ENCODE measurements at places on chromosomes 4 and X.

GRCh38 chr4:100869276-100869675 lies 351.5 kb upstream of the EMCN start:
- DNase-seq, result no peak

DNA sequence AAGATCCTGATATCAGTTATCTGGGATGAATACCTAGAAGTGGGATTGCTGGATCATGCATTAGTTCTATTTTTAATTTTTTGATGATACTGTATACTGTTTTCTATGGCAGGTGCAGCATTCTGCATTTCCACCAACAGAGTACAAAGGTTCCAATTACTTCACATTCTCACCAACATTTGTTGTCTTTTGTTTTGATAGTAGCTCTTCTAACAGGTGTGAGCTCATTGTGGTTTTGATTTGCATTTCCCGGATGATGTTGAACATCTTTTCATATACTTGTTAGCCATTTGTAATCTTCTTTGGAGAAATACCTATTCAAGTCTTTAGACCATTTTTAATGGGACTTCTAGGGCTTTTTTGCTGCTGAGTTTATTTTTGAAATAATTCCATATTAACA lies 139.2 kb upstream of the AMOT start:
- no peak for DNase-seq

DNA sequence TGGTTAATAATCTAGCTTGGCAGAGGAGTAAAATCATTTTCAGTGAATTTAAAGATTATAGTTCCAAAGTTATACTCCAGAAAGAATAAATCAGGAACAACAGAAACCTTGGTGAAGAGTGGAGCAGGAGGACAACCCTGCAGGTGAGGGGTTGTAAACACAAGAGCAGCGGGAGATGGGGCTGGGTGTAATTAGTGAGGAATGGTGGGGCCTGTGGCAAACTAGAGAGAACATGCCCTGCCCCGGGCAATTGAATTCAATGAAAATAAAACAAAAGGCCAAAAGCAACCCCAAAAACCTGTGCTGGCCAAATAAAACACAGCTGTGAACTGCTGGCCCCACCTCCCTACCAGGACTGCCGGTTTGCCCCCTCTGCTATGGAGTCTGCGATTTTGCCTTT lies 325.2 kb downstream of the NR3C2 start:
- DNase-seq, result no peak

GRCh38 chr4:37095925-37096324 lies 148.6 kb upstream of the NWD2 start:
- no peak for DNase-seq

DNA sequence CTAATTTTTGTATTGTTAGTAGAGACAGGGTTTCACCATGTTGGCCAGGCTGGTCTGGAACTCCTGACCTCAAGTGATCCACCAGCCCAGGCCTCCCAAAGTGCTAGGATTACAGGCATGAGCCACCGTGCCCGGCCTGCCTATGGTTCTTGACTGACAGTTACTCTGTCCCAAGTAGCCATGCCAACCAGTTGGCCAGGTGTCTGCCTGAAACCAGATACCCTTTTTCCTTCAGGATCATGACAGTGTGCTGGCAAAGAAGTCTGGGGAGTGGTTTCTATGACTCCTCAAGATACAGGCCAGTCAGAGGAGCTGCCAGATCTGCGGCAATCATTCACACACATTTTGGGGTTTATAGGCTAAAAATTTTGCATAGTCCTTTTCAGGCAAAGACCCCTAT lies 1.7 kb upstream of the LAS1L start:
- DNase-seq, result no peak

DNA sequence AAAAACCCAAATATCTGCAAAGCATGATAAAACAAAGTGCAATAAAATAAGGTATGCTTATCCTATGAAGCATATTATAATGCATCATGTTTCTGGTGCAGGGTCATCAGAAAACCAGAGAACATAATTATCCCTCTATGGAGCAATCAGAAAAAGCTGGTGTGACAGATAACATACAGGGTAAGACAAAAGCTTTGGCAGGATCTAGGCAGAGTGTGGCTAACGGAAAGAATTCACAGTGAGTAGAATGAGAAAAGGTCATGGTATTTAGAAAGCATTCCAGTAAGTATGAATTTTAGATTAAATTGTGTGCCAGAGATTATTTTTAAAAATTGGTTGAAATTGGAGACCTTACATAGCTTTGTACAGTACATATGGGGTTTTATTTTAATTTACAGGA lies 29.0 kb upstream of the UGT2B4 start:
- no peak for DNase-seq

DNA sequence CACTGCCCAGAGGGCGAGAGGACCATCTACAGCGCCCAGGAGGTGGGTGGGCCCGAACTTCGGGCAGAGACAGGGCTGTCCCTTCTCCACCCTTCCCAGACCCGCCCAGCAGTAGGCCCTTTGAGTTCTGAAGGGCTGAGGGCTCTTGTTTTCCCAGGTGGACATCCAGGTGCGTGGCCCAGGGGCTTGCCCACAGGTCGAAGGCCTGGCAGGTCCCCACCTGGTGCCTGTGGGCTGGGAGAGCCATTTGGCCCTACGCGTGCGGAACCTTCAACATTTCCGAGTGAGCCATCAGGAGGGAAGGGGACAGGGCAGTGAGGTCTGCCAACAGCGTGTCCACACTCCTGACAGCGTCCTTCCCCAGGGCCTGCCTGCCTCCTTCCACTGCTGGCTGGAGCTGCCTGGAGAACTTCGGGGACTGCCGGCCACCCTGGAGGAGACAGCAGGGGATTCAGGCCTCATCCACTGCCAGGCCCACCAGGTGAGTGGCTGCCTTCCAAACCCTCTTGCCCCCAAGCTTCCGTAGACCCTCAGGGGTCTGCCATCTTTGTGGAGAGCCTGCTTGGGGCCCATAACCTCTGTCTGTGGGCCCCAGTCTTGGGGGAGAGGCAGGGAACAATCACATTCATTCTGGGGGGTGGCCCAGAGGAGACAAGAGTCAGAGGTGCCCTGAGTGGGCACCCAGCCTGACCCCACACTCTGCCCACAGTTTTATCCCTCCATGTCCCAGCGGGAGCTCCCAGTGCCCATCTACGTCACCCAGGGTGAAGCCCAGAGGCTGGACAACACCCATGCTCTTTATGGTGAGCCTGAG lies 6.8 kb downstream of the PLXNB3 start:
- peak; percentile 6 for DNase-seq

GRCh38 chr4:159010563-159011260 lies 92.2 kb upstream of the RAPGEF2 start:
- DNase-seq, result no peak

- DNase-seq, result no peak
Observed at GRCh38 chr4:123819362-123820035, 422.9 kb downstream of the SPRY1 start.

DNA sequence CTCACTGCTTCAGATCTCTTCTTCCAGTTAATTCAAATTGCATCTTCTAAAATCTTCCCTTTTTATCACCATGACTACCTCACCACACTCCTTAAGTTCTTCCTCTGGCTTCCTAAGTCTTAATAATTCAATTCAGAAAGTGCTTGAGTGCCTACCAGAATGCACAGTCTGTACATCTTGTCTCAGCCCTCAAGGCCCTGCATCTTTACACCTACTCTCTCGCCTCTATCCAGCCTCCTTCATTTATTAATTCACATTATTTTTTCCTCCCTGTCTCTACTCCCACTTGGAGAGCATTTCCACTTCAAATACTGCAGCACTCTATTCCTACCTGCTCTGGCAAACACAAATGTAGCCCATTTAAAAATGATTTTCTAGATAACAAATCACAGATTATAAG lies 90.5 kb downstream of the MAPK10 start:
- no peak for DNase-seq

DNA sequence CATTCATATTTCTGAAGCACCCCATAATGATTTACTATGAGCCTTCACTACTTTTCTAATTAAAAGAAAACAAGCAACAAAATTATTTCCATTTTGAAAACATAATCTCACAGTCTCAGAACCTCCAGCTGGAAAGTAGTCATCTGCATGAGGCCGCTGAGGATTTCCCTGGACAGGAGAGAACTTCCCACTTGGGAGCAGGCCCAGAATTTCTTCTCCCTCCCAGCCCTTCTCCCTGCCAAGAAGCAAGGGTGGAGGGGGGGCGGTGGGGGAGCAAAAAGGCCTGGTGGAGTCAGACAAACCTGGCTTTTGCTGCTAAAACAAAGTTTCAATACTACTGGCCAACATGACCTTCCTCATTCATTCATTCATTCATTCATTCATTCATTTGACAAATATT lies 167.3 kb downstream of the PJA1 start:
- no peak for DNase-seq

DNA sequence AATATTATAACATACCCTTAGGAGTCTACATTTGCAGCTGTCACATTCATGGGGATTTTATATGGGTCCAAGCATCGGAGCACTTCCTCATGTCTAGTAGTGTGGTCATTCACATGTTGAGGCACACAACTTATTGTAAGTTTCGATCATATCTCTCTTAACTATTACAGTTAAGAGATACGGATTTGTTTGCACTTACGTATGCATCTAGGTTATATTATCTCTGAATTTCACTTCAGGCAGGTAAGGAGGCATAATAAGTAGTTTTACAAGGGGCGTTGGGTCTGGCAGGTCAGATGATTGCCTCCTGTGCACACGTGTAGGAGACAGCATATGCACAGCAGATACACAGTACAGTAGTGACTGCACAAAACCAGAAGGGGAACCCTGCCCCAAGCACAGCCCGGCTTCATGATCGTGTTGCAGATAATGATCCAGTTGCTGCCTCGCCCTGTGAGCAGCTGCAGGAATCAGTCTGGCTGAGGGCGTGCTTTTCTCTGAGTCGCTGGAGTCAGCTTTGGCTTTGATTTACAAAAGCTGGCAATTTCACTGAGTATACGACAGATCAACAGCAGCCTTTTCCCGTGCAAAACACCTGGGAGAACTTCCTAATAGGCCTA lies 302.9 kb upstream of the GATB start:
- no peak for DNase-seq

- DNase-seq, result no peak
Observed at GRCh38 chrX:67693928-67694327, 150.1 kb downstream of the AR start.

DNA sequence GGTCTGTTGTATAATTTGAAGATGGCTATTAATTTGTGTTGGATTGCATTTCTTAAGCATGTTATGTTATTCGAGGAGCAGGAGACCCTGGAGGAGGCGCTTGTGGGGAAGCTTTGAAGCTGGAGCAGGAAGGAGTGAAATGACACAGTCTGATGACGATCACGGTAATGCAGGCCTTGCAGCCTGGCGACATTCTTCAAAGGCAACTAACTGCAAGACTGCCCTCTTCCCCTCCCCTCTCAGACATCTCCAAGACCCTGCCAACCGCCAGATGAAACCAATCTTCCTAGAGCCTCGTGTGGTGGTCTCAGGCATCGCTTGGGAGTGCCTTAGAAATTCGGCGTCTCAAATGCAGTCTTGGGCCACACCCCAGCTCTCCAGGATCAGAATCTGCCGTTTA lies 16.1 kb downstream of the CLCN4 start:
- DNase-seq, result no peak

GRCh38 chr4:108544481-108544880 lies 75.9 kb upstream of the RPL34 start:
- DNase-seq, result no peak

DNA sequence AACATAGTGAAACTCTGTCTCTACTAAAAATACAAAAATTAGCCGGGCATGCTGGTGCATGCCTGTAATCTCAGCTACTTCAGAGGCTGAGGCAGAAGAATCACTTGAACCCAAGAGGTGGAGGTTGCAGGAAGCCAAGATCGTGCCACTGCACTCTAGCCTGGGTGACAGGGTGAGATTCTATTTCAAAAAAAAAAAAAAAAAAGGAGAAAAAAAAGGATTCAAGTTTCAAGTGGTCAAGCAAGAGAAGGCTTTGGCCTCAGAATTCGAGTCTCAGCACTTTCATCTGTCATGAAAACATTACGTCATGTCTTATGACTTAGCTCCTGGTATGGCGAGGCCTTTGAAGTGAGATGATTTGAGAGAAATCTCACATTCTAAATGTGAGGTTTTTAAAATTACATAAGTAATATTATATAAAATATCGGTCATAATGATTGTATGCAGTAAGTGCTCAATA lies 21.2 kb upstream of the DHRSX start:
- DNase-seq, result no peak

DNA sequence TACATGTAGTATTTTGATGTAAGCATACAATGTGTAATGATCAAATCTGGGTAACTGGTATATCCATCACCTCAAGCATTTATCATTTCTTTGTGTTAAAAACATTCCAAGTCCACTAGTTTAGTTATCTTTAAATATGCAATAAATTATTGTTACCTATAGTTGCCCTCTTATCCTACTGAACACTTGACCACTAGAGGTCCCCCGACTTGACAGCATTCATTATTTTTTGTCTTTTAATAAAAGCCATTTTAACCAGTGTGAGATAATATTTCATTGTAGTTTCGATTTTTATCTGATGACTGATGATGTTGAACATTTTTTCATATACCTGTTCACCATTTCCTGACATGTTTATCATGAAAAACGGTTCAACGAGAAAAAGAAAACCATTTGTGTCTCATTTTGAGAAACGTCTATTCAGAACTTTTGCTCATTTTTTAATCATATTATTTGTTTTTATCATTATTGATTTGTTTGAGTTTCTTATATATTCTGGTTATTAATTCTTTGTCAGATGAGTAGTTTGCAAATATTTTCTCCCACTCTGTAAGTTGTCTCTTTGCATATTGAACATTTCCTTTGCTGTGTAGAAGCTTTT lies 199.0 kb upstream of the CXXC4 start:
- no peak for DNase-seq

DNA sequence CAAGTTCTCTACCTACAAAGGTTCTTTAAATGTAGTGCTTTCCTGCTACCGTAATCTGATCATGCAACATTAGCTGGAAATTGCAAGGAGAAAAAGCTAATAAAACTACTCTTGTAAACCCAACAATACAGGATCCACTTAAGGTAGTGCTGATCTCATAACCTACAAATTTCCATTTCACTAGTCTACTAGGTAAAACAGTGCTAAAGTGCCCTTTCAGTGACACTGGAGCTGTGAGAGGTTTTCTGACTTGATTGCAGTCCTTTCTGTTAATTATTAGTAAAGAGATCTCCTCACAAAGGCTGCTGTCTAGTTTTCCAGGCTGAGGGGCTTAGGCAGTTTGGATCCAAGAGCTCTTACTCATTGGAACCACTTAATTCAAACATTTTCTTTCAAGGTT lies 1118.7 kb downstream of the SH3BGRL start:
- no peak for DNase-seq

- DNase-seq, result no peak
Observed at GRCh38 chr4:128288689-128289106, 1.1 kb upstream of the PGRMC2 start.

DNA sequence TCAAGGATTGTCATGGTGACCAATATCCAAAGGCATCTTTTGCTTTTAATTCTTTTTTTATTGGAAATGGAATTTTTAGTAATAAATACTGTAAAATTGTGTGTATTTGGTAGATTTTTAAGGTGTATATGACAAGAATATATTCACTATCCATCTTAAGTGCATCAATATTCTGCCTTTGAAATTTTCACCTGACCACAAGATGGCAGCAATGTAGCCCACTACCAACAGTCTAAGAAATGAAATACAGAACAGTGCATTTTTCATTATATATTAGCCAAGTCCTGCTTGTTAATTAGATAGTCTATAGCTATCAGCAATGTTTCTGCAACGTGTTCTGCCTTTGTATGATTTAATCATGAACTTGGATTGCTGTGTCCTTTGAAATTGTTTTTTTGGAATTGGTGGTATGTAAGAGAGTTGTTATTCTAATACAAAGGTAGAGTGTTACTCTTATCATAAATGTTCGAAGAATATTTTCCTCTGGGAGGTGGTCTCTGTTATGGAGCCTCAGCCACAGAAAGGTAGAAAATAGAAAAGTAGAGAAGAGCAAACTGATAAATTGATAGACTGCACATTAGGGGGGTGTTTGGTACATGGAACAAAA lies 38.2 kb downstream of the HPGDS start:
- DNase-seq, result no peak

Measured in GM12891 (cell line).